ENCODE measurements at places on chromosomes 3 and 15.

- DNase-seq: no peak
Observed at GRCh38 chr3:172135185-172135584, 95.8 kb downstream of the FNDC3B start.

DNA sequence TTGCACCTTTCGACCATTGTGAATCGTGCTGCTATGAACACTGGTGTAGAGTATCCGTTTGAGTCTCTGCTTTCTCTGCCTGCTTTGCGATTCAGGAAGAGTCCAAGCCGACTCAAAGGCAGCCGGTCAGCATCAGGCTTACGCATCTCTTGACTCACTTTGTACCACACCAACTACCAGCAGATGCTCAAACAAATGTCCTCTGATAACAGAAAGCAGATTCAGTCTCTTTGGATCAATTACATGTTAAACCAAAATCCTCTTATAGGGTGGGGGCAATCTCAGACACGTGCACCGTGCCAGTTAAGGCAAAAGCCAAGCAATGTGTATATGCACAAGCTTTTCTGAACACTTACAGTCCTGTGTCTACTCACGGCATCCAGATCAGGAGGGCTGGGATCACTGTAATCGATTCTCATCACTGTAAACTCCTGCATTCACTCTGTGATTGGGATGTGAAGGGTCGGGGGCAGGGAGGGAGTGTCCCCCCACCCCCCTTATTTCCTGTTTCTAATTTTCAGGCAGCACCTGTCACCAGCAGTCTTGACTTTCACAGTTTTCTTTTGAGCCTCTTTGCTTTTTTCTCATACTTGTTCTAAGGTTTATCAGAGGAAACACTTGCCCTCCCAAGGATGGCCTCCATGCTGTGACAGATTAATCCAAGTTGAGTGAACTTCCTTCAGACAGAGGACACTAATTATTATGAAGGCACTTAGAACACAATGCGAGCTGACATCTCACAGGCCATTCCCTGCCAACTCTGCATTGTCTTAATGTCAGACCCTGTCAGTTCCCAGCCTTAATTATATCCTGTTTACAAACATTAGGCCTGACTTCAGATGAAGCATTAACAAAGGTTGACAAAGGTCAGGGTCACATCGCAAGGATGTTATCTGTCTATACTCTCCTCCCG is 153.5 kb downstream of the MECOM start:
- no peak for DNase-seq

GRCh38 chr15:101128221-101129015 is 123.4 kb downstream of the CHSY1 start:
- no peak for DNase-seq

GRCh38 chr3:37505415-37505814 is 331.0 kb upstream of the LRRFIP2 start:
- no peak for DNase-seq

- DNase-seq: no peak
Observed at GRCh38 chr15:42742149-42742548, 5.2 kb upstream of the CDAN1 start.

- DNase-seq: peak; percentile 48
Observed at GRCh38 chr15:68650901-68651709, 72.3 kb downstream of the CORO2B start.

- no peak for DNase-seq
Observed at GRCh38 chr3:86814321-86814720, 176.6 kb downstream of the VGLL3 start.

- DNase-seq: no peak
Observed at GRCh38 chr3:55059027-55059629, 131.3 kb upstream of the LRTM1 start.

GRCh38 chr15:101187820-101188636 is 63.8 kb downstream of the CHSY1 start:
- no peak for DNase-seq

GRCh38 chr3:169150920-169151319 is 512.6 kb downstream of the MECOM start:
- DNase-seq: no peak

DNA sequence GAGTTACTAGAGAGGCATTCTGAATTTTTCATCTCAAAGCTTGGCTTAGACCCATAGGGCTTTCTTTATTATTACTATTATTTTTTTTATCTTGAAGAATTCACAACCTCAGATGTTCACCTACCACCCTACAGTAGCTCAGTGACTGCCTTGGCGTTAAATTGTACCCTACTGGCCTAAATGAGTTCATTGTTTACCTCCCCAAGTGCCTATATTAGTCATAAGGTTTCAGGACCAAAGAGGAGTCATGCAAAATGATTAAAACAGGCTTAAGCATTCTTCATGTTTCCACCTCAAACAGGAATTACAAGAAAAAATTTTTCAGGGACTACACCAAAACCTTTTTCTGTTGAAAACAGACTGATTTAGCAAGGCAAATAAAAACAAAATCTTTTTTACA is 751.5 kb downstream of the SQOR start:
- DNase-seq: no peak

GRCh38 chr3:149402481-149402880 is 25.0 kb upstream of the TM4SF1 start:
- no peak for DNase-seq

DNA sequence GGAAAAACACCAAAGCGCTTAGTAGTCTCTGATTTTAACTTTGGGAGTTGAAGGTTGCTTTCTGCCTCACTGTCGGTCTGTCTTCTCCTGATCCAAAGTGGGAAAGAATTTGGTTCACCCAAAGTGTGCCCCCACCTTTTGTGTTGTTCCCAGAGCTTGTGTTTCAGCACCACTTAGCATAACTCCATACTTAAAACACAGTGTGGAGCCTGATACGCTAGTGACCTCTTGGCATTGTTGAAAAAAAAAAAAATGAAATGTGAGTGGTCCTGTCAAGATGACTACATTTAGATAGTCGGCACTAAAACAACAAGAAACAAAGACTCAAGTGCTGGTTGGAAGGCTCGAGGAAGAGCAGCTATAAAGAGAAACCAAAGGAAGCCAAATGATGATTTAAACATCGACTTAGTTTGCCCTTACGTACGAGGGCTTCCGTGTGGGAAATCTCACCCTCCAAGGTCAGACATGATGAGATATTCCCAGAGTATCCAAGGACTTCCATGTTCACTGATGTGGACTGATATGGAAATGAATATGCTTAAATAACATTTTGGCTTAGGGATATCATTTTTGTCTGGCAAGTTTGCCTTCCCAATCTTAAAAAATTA is 178.8 kb downstream of the MEIS2 start:
- DNase-seq: no peak
